ENCODE measurements at places on chromosomes 4 and X.

GRCh38 chrX:19512961-19513360 lies 2.3 kb downstream of the MAP3K15 start:
- no peak for DNase-seq

DNA sequence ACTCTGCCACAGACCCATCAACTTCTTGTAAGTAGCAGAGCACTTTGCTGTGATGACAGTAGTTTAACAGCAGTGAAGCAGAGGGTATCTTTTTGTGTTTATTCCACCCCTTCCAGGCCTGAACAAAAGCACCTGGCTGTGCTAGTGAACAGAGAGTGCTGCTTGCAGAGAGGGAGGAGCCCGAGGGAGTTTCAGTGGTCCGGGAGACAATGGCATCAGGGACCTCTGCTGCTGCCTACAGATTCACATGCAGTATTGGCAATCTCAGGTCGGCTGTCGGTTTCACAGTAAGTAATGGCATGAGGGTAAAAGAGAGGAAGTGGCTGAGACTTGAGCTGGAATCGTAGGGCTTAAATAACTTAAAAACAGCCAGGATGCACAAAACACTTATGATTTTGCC lies 755.8 kb downstream of the RPA4 start:
- DNase-seq: no peak

DNA sequence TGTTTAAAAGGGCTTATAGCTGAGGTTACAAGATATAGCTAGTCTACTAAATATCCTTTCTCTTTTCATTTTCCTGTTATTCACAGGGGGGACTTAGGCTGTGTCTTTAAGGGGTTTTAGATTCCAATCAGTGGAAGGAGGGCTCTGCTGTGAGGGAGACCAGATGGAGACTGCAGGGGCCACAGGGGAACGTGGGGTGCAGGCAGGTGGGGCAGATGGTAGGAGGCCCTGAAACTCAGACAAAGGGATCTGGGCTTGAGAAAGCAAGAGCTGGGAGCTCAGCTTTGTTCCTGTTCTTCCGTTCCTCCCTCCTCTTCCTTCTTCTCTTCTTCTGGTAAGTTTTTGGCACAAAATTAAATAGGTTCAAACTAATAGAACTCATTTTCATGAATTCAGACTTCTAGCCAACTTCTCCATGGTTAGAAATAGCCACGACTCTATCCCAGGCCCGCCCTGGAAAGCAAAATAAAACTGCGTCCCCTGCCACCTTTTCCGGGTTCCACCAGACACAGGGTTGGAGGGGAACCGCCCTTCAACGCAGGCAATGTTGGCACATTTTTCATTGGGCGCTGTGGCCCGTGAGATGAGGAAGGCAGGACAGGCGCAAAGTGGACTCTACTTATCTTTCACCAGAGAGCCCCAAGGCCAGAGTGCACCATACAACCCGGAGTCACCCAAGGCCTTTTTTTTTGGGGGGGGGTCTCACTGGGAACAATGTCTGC lies 3.5 kb upstream of the TMSB4X start:
- DNase-seq: no peak

DNA sequence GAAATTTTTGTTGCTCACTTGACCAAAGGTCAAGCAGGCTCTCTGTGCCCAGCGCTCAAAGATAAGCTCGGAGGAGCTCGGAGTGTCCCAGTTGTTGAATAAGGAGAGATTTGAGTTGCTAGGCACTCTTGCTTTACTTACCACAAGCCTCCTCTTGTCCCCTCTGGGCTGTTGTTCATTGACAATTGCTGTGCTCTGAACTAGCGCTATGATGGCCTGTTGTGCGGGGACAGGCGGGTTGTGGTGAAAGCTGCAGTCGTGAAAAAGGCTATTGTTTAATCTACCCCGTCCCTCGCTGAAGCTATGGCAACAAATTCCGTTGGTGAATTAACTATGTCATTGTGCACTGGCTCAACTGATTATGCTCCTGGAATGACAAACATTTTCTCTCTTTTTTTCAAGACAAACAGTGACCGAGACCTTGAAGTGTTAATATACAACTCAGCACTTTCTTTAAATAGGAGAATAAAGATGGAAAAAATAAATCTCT lies 21.0 kb upstream of the POLA1 start:
- DNase-seq: no peak

DNA sequence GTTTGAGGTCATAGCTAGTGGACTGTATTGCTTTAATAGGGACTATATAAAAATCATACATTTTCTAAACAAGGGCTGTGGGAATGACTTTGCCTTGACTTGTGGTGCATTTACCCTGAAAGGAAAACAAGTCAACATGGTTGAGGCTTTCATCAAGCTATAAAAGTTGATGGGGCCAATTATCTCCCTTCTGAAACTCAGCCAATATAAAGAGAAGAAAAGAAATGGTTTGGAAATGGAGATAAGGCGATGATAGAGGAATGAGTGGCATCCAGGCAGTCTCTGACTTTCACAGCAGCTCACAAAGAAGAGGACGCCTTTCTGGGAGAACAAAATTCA lies 118.7 kb downstream of the SMARCA1 start:
- no peak for DNase-seq

DNA sequence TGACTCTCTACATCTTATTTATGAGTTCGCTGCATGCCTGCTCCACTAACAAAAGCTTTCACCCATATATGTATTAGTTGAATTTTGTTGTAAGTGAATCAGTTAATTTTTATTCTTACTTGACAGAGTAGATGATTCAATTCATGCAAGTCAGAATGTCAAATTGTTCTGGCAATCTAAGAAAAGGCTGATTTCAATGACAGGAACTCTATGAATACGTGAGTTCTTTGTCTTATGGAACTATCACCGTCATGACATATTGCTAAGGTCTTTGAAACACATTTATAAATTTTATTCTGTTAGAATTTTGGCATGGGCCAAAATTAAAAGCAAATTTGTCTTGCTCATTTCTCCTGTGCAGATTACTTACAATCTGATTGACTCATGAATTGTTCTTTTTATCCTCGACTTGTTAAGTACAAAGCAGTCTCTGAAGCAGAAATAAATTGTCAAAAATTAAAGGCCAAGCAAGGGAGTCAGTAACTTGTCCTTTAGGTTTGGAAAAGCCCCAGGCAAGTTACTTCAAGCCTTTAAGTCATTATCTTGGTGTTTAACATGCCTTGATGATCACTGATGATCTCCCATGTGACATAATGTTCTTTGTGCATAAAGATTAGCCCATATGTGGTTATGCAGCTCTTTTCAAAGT lies 89.0 kb upstream of the GC start:
- no peak for DNase-seq
